Natural killer cell treated with Interleukin-12 subunit alpha and Interleukin-12 subunit beta and Interleukin-15 and Interleukin-18, amount 100 ng/mL, for 72 hours (primary cell): ENCODE measurements at places on chromosomes 6 and 20. TPM values are rescaled to one million over a fixed set of nuclear protein-coding genes. Genes with fewer than 3 reads are reported as not detected.

Gene DSTN
- total RNA-seq = 59.1 TPM

Gene MYLK4
- total RNA-seq = 0.33 TPM

Gene UBE2C
- 89.7 TPM for total RNA-seq

Gene PTCHD4
- total RNA-seq = not detected

Gene TRIM10
- not detected for total RNA-seq

Gene CST4
- total RNA-seq = not detected

Gene SCUBE3
- total RNA-seq = not detected
